ENCODE measurements at places on chromosomes 5 and 9. TPM values are rescaled to one million over a fixed set of nuclear protein-coding genes. Genes with fewer than 3 reads are reported as not detected.

The CDH6 gene
- total RNA-seq: not detected

The KIAA1958 gene
- 7.2 TPM for total RNA-seq

The TMC1 gene
- total RNA-seq: not detected

The NMUR2 gene
- not detected for total RNA-seq

The C9orf72 gene
- 18.3 TPM for total RNA-seq
